Neural crest cell (in vitro differentiated cells): ENCODE measurements at places on chromosomes 7 and 10. TPM values are rescaled to one million over a fixed set of nuclear protein-coding genes. Genes with fewer than 3 reads are reported as not detected.

DNA sequence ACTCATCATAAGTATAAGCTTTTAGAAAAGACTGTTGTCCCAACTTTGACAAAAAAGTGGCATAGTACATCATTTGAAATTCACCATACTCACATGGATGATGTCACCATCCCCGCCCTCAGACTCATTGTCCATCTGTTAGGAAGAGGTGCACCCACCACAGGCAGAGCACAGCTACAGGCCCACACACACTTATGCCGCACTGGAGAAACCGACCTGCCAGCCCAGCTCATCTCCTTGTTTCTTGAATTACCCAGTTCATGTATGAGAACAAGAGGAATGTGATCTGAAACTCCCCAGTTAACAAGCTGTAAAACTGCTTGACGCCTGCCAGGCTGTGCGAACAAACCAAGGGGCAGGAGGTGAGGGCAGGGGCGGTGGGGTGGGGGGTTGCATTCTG is 312.0 kb downstream of the DPP6 start:
- H3K4me3 ChIP-seq: no peak overlapping the region
- DNase-seq: no peak
- H3K4me1 ChIP-seq: no peaks in the 10 kb centered on the region
- H3K27me3 ChIP-seq: no peaks in the 10 kb centered on the region

DNA sequence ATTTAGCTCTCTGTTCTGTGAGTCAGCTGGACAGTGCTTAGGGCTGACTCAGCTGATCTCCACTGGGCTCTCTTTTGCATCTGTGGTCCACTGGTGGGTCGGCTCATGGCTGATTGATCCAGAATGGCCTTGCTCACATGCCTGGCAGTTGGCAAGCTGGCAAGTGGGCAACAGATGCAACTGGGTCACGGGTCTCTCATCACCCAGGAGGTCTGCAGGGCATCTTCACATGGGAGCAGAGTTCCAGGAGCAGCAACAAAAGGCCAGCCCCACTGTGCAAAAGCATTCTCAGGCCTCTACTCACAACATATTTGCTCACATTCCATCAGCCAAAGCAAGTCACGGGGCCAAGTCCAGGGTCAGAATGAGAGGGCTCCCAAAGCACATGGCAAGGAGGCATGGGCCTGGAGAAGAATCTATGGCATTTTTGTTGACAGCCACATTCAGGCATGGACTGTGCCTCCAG is 98.8 kb downstream of the OAT start:
- no peaks in the 10 kb centered on the region for H3K4me1 ChIP-seq
- peaks cover 5% of the 10 kb centered on the region for H3K27me3 ChIP-seq
- no peak overlapping the region for H3K4me3 ChIP-seq
- no peak for DNase-seq

- H3K27ac ChIP-seq: peak overlapping the region; percentile 97
- peak overlapping the region; percentile 97 for H3K4me3 ChIP-seq
- peak; percentile 60 for DNase-seq
Measured at GRCh38 chr10:43407576-43408330, 1.2 kb downstream of the HNRNPF start.

- H3K27me3 ChIP-seq: no peaks in the 10 kb centered on the region
- no peak overlapping the region for H3K27ac ChIP-seq
- H3K36me3 ChIP-seq: peaks cover 4% of the 10 kb centered on the region
- H3K4me3 ChIP-seq: no peak overlapping the region
- DNase-seq: no peak
Measured at GRCh38 chr7:23759671-23760391, 49.8 kb downstream of the STK31 start.

- peak; percentile 85 for DNase-seq
- H3K27ac ChIP-seq: peak within 1 kb of the TSS; percentile 35
- H3K27me3 ChIP-seq: peaks cover 2% of the 10 kb centered on the region
- H3K4me1 ChIP-seq: no peaks in the 10 kb centered on the region
Measured at GRCh38 chr7:92178928-92179924, at the start of gene LRRD1. Gene LRRD1, minus strand, starts transcription at chr7:92179142. Its CDS starts 13,940 bp downstream, at chr7:92165202.

HTR7 gene
- total RNA-seq: 0.09 TPM in 1 of 2 replicates, not detected in the other

DNA sequence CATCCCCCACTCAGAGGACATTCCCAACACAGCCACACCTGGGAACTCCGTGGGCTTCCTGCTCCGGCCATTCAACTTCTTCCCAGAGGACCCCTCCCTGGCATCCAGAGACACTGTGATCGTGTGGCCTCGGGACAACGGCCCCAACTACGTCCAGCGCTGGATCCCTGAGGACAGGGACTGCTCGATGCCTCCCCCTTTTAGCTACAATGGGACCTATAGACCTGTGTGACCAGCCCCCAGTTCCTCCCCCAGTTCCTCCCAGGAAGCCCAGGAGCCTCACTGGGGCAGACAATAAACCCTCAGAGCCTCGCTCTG is 8.6 kb downstream of the AOC1 start:
- no peaks in the 10 kb centered on the region for H3K36me3 ChIP-seq
- no peak overlapping the region for H3K4me3 ChIP-seq
- DNase-seq: no peak
- no peaks in the 10 kb centered on the region for H3K27me3 ChIP-seq

- no peak overlapping the region for H3K4me3 ChIP-seq
- no peaks in the 10 kb centered on the region for H3K4me1 ChIP-seq
- no peak overlapping the region for H3K27ac ChIP-seq
- no peaks in the 10 kb centered on the region for H3K27me3 ChIP-seq
- peaks cover 8% of the 10 kb centered on the region for H3K36me3 ChIP-seq
Measured at GRCh38 chr7:22934023-22934422, 79.9 kb downstream of the HYCC1 start.

DNA sequence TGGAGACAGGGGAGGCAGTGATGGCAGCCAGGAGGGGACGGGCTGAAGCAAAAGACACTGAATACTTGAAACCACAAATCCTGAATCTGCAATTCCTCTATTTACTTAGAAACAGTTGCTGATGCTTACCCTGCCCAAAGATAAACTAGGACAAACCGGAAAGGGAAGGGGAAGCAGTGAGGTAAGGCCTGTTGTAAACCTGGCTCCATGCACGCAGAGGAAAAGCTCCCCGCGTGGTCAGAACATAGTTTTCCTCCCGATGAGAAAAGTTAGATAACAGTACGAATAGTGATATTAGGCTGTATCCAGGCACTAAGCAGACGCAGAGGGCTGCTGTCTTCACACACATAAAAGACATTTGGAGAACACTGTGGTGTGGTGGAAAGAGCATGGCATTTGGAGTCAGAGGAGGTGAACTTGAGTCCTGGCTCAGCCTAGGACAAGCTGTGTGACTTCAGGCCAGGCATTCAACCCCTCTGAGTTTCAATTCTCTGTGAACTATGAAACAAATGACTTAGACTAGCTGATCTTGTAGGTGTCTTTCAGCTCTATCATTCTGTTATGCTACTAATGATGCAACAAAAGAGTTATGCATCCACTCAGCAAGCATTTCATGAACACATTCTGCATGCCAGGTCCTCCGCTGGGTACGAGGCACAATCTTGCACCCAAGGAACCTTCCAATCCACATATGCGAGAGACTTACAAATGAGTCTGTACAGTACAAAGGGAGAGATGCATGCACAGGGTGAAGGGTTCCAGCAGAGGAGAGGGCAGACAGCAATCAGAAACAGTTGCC is 80.9 kb downstream of the SORBS1 start:
- H3K4me3 ChIP-seq: no peak overlapping the region
- H3K27me3 ChIP-seq: no peaks in the 10 kb centered on the region
- no peak for DNase-seq
- peaks cover 37% of the 10 kb centered on the region for H3K4me1 ChIP-seq
- H3K36me3 ChIP-seq: no peaks in the 10 kb centered on the region

- no peak overlapping the region for H3K4me3 ChIP-seq
- DNase-seq: no peak
- no peaks in the 10 kb centered on the region for H3K4me1 ChIP-seq
- H3K27me3 ChIP-seq: no peaks in the 10 kb centered on the region
Measured at GRCh38 chr7:29606287-29606721, 42.7 kb downstream of the PRR15 start.

OGDHL gene
- 10.1 and 10.6 TPM in 2 replicates for total RNA-seq

DNA sequence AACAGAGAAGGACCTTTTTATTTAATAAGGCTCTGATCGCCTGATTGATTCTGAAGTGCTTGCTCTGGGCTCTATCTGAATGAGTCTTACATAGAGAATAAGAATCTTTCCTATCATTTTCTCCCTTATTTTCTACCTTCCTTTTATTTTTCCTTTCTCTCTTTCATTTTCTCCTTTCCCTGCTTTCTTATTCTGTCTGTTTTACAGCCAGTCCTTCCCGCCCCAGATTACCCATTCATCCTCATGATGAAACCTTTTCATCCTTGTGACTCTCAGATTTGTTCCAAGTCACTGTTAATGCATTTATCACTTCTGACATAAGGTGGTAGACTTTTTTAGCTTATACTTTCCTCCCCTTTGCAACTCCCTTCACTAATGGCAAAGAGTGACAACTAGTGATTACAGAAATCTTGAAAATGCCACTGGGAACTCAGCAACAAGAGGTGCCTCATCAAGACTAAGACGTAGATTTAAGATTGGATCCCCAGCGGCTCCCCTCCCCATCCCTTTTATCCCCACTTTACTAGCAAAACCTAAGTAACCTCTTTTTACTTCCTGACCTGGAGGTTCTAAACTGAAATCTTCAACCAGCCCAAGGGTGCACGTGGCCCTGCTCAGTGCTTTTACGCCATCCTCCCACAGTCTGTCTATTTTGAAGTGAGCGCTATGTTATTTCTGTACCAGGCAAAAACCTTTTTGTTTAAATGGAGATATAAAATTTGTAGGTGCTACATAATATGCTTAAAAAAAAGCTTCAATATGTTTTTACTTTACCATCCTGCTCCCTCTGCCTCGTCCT is 179.8 kb downstream of the DYNC1I1 start:
- H3K27ac ChIP-seq: no peak overlapping the region
- H3K4me1 ChIP-seq: no peaks in the 10 kb centered on the region
- no peak overlapping the region for H3K4me3 ChIP-seq
- H3K36me3 ChIP-seq: no peaks in the 10 kb centered on the region
- no peak for DNase-seq
- peaks cover 29% of the 10 kb centered on the region for H3K27me3 ChIP-seq

- DNase-seq: no peak
- no peaks in the 10 kb centered on the region for H3K27me3 ChIP-seq
- no peak overlapping the region for H3K4me3 ChIP-seq
- H3K4me1 ChIP-seq: no peaks in the 10 kb centered on the region
Measured at GRCh38 chr10:124206616-124207015, 113.2 kb upstream of the CHST15 start.

- no peak overlapping the region for H3K27ac ChIP-seq
- H3K4me3 ChIP-seq: no peak overlapping the region
- H3K36me3 ChIP-seq: no peaks in the 10 kb centered on the region
- peaks cover 10% of the 10 kb centered on the region for H3K27me3 ChIP-seq
- H3K4me1 ChIP-seq: peaks cover 19% of the 10 kb centered on the region
Measured at GRCh38 chr10:116721547-116722392, 20.6 kb downstream of the HSPA12A start.

LRIT1 gene
- total RNA-seq: not detected in 2 replicates

GRCh38 chr7:45573204-45573603 is 964 bp upstream of the ADCY1 start:
- H3K27me3 ChIP-seq: peaks cover 65% of the 10 kb centered on the region
- H3K27ac ChIP-seq: no peak overlapping the region
- H3K4me1 ChIP-seq: peaks cover 7% of the 10 kb centered on the region
- H3K4me3 ChIP-seq: peak overlapping the region; percentile 89
- no peaks in the 10 kb centered on the region for H3K36me3 ChIP-seq

YKT6 gene
- 95.9 and 97.4 TPM in 2 replicates for total RNA-seq

DNA sequence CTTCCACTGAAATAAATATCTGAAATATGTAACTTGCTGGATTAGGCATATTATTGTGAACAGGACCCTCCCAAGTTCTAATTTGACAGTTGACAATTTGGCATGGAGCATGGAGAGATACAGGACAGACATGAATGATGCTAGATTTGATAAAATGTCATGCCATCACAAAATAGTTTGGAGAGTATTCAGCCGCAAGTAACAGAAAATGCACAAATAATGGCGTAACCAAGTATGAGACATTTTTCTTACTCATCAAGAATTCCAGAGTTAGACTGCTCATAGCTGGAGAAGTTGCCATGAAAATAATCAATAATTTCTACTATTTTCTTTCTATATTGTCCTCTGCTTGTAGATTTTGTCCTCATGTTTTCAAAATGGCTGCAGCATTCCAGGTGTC is 45.5 kb upstream of the GPAM start:
- no peaks in the 10 kb centered on the region for H3K27me3 ChIP-seq
- H3K36me3 ChIP-seq: peaks cover 4% of the 10 kb centered on the region
- no peak overlapping the region for H3K4me3 ChIP-seq
- H3K4me1 ChIP-seq: peaks cover 29% of the 10 kb centered on the region
- no peak overlapping the region for H3K27ac ChIP-seq
